ENCODE measurements at places on chromosomes 6 and 20. TPM values are rescaled to one million over a fixed set of nuclear protein-coding genes. Genes with fewer than 3 reads are reported as not detected.

GRCh38 chr6:32128751-32129296 lies 778 bp upstream of the ATF6B start:
- DNase-seq = no peak

DNA sequence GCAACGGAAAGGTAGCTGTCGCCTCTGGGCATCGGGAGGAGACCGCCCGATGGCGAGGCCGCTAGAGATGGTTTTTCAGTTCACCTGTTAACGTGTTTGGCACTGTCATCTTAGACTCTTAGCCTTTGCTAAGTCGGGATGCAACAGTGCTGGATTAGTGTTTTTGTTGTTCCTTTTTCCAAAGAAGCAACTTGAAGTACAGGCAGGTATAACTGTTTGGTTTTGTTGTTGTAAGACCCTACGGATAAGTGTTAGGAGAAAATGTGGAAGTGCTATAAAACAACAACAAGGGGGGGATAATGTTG lies 723 bp downstream of the MANEA start:
- no peak for DNase-seq

DNA sequence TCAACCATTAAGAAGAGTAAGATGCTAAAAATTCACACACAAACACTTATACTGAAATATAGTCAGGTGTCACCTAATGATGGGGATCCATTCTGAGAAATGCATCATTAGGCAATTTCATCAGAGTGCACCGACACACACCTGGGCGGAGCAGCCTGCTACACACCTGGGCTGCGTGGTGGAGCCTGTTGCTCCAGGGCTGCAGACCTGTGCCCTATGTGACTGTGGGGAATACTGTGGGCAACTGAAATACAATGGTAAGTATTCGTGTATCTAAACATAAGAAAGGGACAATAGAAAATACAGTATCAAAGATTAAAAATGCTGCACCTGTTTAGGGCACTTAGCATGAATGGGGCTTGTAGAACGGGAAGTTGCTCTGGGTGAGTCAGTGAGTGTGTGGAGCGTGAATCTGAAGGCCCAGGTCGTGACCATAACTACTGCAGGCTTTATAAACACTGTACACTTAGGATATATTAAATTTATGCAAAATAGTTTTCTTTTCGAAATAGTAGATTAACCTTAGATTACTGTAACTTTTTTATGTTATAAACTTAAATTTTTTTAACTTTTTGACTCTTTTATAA lies 124.4 kb upstream of the AFDN start:
- DNase-seq = no peak

DNA sequence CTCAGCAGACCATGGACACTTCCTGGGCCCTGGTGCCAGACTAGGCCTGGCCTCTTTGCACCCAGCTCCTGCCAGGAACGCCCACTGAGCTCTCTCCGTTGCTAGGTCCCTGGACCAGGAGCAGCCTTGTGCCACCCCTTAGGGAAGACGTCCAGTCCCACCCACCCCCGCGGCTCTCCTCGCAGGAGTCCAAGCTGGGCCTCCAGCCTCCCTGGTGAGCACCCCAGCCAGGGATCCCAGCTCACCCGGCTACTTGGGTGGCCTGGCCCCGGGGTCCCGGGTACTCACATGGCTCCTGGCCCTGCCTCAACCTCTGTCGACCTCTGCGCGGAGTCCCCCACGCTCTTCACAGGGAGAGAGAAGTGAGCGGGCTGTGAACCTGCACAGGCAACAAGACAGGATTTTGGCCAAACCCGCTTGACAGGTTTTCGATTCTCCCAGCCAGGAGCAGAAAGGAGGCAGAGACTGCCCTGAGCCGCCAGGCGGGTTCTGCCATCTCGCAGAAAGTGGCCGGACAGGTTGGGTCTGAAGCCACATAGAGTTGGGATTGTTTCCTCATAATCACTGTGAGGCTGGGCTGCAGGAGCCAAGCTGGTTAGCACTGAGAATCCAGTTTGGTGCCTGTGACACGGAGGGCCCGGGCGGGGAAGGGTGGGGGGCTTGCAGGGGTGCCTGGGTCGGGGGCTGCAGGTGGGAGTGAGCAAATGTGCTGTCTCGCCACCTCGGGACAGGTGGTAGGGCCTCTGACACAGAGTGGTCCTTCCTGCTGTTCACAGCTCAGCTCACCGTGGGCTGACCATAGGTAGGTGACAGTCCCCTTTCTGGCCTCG lies at the start of gene RBBP8NL:
TSS of gene RBBP8NL (minus strand) at position 368 of the 830 bp plus-strand sequence. CDS start 7,892 bp downstream, outside the sequence.
- DNase-seq = no peak

DNA sequence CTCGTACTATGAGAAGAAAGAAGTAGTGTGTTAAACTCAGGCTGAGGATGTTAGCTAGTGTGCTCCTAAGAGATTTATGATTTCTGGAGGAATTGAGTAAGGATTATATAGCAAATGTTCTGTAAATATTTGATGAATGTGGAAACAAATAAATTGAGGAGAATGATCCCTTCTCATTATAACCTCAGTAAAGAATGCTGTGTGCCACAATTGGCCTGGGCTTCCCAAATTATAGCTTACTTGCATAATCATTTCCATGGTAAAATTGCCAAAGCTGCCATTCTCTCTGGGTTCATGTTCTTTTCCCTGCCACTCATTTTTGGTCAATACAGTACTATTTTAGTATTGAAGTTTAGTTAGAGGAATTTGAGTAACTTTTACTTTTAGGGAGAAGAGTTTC lies 128.5 kb downstream of the FLRT3 start:
- no peak for DNase-seq

DNA sequence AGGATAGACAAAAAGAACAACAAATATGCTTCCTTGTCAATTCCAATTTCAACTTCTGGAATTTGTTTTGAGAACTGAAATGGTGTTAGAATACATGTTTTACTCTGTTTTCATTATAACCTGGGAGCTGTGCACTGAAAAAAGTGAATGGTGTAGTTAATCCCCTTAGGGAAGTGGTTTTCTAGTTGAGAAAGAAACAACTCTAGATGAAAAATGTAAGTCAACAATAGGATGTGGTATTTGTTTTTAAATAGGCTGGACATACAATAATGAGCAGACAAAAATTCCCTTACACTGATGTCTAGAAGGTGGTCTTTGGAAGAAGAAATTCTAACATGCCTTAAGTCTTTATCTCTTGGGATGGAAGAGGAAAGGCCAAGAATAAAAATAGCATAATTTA lies 59.9 kb upstream of the TINAG start:
- no peak for DNase-seq

DNA sequence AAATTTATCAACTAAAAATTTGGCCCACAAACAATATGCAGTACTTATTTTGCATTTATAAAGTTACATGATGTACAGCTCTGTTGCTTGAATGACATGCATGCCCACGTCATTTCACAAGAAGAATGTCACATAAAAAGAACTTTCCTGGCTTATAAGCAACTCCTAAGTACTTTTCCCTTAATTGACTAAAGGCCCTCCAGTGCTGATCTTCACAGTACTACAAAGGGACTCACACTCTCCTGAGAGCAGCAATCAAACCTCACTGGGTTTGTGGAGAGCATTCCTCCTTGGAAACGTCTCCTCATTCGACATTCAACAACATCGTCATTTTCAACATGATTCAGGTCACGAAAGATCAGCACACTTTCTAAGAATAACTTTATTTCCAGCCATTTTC lies 111.1 kb downstream of the IPCEF1 start:
- no peak for DNase-seq

GRCh38 chr20:56443654-56444540 lies 24.5 kb upstream of the RTF2 start:
- no peak for DNase-seq

Gene NEURL2
- 1.1 TPM for total RNA-seq

Gene FAM184A
- 1.1 TPM for total RNA-seq

Gene LPA
- not detected for total RNA-seq

Gene SLC17A9
- 47.6 TPM for total RNA-seq

Gene NINL
- 1.0 TPM for total RNA-seq

Gene SRMS
- not detected for total RNA-seq

Gene OPN5
- total RNA-seq = not detected

Gene ABHD16B
- total RNA-seq = not detected

Gene CST2
- not detected for total RNA-seq

Gene NTSR1
- total RNA-seq = not detected

Measured in activated B cell treated with CpG ODN at 0.5 μM for 24 hours (primary cell).